Pons (tissue), 1 donor: ENCODE measurements at places on chromosomes 16 and 17.

DNA sequence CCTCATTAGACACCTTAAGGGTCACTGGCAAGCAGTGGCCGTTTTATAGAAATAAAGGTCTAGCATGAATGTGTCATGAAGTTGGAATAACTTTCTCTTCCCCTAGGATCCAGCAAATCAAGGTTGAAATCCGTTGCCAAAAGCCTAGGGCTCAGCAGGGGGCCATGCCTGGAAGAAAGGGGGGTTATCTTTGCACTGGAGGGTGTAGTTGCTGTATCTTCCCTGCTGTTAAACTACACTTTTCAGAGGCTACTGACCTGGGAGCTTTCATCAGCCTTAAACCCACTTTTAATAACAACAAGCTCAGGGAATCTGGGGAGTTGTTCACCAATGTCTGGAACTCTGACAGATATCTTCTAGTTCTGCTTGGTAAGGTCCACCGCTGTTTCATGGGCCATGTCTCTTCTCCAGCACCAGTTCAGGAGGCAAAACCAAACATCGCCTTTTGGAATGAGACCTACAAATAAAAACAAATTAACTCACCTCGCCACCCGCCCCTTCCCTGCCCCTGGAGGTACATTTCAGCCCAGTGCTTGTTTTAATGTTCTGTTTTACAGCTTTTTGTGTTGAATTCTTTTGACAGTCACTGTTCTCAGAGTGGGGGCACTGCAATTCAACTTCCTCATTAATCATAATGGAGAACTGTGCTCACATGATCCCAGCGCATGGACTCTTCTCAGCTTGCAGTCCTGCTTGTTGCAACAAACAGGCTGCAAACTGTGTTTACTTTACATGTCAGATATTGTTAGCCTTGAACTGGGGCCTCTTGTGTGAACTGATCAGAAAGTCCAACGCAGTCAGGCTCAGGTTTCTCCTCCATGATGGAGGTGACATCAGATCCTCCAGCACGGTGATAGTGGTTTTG, 508.7 kb downstream of the KCNJ2 start:
- no peak for DNase-seq

DNA sequence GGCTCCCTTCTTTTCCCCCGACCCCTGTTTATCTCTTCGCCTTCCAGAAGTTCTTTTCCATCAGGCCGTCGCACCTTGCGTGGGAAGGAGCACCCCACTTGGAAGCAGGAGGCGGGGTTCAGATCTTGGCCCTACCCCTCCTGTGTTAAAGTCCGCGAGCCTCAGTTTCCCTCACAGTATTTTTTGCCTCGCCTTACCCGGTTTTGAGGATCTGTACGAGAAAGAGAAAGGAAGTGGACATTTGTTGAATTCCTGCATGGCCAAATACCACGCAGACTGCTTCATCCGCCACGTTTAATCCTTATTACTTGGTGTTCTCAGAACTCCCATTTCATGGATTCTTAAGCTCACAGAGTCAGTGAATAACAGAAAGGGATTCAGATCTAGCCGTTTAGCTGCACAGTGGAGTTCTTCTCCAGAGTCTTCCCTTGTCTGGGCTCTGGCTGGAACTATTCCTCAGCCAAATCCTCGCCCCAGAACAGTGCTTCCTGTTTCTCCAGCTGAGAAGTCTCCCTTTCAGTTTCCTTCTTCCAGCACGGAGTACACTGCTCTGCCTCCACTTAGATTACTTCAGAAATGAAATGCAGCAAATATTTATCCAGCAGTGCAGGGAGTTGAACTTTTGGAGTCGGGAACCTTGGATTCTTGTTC, 590 bp downstream of the TMEM219 start:
- DNase-seq, result peak; percentile 42

- DNase-seq, result no peak
Observed at GRCh38 chr16:17440131-17440530, 30.6 kb downstream of the XYLT1 start.

DNA sequence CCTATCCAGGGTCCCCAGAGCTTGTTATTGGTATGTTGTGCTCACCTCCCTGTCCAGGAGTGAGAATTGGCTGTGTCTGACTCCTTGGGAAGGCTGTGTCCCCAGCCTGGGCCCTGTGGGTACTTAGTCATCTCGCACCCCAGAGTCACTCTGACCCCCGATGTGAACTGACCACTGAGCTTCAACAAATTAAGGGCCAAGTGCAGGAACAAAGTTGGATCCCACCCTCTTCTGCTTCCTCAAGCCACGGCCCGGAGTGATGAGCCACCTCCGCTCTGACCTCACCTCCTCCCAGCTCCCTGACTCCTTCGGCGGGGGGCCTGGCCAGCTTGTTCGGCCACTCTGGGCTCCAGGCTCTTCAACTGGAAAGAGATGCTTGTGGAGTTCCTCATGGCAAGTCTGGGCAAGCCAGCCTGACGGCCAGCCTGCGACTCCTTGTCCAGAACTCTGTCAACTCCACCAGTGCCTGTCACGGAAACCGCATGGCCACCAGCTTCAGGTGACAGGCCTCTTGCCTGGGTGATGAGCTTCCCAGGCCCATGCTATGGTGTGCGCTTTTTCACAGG, 22.3 kb upstream of the MPRIP start:
- no peak for DNase-seq

DNA sequence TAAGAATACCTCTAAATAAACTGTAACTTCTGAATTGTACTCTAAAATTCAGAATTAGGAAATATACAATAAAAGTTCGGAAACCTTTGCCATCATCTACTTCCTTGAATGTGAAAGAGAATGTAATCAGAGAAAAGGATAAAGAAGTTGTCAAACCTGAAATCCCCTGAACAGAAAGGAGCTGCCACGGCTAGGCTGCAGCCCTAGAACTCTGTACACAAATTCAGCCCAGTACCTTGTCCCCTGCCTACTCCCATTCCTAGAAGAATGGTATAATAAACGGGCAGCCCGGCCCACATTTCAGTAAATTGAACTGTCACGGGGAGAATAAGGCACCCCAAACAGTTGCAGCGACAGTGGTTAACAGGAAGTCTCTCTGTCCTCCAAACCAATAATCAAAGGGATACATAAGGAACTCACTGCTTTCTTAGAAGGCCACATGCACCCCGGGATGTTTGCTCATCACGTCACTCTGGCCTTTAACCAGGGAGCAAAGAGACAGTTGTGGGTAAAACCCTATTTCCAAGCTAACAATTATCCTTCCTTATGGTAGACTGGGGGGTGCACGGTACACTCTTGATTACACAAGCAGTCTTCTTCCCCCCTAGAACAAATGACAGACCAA, 24.3 kb upstream of the RFFL start:
- peak; percentile 88 for DNase-seq
